ENCODE measurements at places on chromosomes 1 and 21.

DNA sequence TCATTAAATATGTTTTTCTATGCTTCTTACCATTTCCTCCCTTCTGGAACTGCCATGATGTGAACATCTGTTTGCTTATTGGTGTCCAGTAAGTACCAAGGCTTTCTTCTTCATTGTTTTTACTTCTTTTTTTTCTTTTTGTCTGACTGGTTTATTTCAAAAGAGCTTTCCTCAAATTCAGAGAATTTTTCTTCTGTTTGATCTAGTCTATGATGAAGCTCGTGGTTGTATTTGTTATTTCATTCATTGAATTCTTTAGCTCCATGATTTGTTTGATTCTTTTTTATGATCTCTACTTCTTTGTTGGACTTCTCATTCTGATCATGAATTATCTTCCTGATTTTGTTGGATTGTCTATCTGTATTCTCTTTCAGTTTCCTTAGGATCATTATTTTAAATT is 49.5 kb upstream of the PKN2 start:
- DNase-seq = no peak

DNA sequence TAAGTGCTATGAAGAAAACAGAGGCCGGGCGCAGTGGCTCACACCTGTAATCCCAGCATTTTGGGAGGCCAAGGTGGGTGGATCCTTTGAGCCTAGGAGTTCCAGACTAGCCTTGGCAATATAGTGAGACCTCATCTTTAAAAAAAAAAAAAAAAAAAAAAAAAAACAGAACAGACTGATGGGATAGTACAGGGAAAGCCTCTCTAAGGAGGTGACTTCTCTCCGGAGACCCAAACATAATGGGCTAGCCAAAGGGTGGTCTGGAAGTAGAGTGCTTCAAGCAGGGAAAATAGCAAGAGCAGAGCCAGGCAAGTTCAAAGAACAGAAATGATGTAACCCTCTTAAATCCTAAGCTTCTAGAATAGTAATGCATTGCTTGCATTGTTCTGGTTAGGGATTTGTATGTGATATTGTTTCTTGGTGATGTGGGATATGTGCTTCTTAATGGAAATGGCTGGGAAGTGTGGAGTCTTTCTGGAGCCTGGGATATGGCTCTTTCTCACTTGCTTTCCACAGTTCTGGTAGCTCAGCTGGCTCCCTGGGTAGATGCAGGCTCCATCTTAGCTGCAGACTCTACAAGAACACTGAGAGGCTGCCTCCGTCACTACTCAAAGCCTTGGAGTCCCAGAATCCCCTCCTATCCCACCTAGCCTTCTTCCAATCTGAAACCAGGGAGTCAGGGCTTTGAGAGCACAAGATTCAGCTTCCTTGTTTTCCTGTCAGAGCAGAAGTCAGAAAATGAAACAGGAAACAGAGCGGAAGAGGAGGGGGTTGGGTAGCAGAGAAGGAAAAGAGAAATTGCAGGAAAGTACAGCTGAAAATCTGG is 1.9 kb upstream of the PIGV start:
- peak; percentile 48 for DNase-seq

DNA sequence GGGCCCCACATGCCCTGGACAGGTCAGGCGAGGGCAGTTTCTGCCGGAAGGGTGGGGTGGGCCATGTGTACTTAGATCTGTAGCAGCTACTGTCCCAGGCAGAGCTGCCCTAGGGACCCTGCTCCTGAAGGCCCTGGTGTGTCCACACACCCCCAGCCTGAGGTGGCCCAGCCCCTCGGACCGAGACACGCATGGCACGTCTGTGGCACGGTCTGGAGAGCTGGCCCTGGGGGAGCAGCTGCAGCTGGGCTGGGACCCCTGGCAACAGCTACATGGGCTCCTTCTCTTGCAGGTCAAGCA is 24.6 kb downstream of the PANK4 start:
- no peak for DNase-seq

- DNase-seq = peak; percentile 80
Observed at GRCh38 chr1:19430121-19431068, 54.9 kb downstream of the CAPZB start.

DNA sequence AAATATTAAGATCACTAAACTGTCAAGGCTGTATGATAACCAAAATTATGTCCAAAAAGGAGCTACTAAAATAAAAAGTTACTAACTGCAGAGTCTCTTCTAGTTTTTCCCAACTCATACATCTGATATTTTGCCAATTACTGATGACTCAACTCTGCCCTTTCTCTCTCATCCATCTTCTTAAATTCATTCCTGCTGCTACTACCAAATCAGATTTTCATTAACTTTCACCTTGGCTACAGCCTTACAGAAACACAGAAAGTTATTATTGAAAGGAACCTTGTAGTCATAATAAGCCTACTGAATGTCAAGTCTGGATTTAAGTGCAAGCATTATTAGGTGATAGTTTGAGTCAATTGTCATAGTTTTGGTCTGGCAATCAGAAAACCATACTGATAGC is 273.1 kb downstream of the DPYD start:
- DNase-seq = peak; percentile 72

DNA sequence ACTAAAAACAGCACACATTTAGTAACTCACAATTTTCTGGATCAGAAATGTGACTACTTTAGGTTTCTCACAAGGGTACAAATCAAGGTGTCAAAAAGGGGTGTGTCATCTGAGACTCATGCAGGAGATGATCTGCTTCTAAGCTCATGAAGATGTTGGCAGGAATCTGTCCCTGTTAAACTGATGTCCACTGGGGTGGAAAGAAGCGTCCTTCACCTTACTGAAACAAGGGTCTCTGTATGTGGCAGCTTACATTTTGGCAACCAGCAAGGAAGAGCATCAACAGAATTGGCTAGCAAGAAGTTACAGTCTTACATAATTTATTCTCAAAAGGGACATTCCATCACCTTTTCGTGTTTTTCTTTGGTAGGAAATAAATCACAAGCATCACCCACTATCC is 1223.8 kb downstream of the AMY1C start:
- DNase-seq = no peak

DNA sequence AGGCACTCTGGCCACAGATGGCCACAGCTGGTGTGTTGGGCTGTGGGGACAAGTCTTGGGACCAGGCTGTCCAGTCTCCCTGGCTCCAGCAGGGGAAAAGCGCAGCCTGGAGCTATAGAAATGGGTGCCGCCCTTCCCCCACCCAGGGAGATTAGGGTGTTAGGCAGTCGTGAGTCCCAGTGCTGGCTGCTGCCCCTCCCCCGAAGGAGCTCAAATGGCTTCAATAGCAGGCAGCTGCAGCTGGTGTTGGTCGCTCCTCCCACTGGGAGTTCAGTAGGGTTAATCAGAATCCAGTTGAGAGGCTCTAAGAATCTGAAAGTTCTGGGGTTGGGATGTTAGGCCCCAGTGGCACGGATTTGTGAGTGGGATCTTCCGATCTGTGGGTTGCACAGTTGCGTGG is 595.6 kb upstream of the PKN2 start:
- no peak for DNase-seq

- no peak for DNase-seq
Observed at GRCh38 chr1:55287723-55288122, 72.6 kb upstream of the USP24 start.

GRCh38 chr1:4652631-4653327 is 1.6 kb upstream of the AJAP1 start:
- no peak for DNase-seq

GRCh38 chr21:42233067-42233961 is 14.4 kb downstream of the ABCG1 start:
- peak; percentile 20 for DNase-seq

DNA sequence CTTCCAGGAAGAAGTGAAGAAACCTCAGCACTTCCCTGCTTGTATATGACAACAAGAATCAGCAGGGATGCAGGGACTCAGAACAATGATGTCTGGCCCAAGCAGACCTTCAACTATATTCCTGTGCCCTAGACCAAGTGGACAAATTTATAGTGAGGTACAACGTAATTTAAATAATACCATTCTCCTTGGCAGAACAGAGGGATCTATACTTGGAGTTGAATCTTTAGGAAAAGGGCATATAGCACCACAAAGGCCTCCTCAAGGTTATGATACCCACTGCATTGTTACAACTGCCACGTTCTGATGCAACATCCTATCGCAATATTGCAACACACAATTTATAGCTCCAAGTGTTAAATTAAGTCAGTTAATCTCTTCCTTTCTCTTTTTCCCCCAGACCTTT is 29.1 kb upstream of the GFI1 start:
- DNase-seq = no peak

DNA sequence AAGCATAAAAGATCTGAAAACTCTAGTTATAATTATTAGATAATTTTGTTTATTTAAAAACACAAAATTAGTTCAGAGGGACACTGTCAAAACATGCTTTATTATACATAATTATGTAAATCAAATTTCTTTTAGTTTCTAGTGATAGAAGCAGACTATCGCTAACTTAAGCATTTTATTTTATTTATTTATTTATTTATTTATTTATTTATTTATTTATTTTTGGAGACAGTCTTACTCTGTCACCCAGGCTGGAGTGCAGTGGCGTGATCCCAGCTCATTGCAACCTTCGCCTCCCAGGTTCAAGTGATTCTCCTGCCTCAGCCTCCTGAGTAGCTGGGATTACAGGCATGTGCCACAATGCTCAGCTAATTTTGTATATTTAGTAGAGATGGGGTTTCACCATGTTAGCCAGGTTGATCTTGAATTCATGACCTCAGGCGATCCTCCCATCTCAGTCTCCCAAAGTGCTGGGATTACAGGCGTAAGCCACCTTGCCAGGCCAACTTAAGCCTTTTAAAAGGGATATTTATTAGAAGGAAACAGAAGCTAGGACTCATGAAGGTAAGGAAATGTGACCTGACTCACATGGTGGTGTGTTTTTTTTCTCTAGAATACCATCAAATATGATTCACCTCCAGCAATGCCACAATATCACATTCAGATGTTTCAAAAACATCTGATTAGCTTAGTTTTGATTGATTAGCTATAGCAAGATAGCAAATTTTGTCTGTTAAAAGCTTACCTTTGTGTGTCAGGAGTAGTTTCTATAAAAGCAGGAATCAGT is 1357.4 kb upstream of the ADGRL4 start:
- peak; percentile 2 for DNase-seq
